Breast epithelium (tissue), 4 donors: ENCODE measurements at places on chromosomes 4 and X. TPM values are rescaled to one million over a fixed set of nuclear protein-coding genes. Genes with fewer than 3 reads are reported as not detected.

The KIT gene
- total RNA-seq, result 23.2 TPM

The PCSK1N gene
- total RNA-seq, result 3.6 TPM

- no peaks in the 10 kb centered on the region for H3K36me3 ChIP-seq
- DNase-seq, result no peak
- H3K27ac ChIP-seq, result no peak overlapping the region
- no peaks in the 10 kb centered on the region for H3K4me1 ChIP-seq
- H3K4me3 ChIP-seq, result no peak overlapping the region
Observed at GRCh38 chrX:71195964-71196649, 26.9 kb upstream of the GJB1 start.

DNA sequence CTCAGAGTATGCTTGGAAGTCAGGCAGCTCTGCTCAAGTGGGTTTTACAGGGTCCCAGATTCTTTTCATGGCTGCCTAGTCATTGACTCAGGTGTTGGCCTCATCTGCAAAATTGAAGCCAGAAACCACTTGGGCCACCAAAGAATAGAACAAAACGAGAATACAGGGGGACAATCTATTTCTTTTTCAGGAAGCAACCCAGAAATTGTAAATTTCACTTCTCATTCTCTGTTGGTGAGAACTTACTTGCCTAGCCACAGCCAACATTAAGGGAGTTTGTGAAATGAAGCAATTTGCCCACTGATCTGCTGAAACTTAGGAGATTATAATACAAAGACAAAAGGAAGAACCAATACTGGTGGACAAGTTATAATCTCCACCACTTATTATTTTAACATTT lies 8.6 kb upstream of the TKTL2 start:
- no peaks in the 10 kb centered on the region for H3K36me3 ChIP-seq
- no peak overlapping the region for H3K27ac ChIP-seq
- H3K27me3 ChIP-seq, result no peaks in the 10 kb centered on the region
- no peak for DNase-seq
- H3K4me1 ChIP-seq, result no peaks in the 10 kb centered on the region

- no peak overlapping the region for H3K4me3 ChIP-seq
- DNase-seq, result no peak
- no peak overlapping the region for H3K27ac ChIP-seq
- H3K27me3 ChIP-seq, result no peaks in the 10 kb centered on the region
- H3K4me1 ChIP-seq, result no peaks in the 10 kb centered on the region
Observed at GRCh38 chr4:122992641-122993040, 70.2 kb upstream of the NUDT6 start.

DNA sequence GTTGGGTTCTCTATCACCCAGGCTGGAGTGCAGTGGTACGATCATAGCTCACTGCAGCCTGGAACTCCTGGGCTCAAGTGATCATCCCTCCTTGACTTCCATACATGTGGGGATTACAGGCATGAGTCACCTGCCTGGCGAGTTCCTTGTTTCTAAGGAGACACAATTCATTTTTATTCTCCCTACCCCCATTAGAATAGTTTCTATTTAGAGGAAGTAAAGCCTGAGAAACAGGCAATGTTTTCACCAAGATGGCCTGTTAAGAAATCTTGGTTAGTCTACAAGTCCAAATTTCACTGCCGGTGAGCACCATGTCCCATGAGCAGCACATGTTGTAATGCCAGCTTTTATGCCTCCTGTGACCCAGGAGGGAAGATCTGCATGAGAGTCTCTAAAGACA lies 5.7 kb downstream of the CYBB start:
- DNase-seq, result no peak
- H3K4me1 ChIP-seq, result no peaks in the 10 kb centered on the region
- no peaks in the 10 kb centered on the region for H3K36me3 ChIP-seq
- no peak overlapping the region for H3K4me3 ChIP-seq
- H3K27ac ChIP-seq, result no peak overlapping the region
- H3K27me3 ChIP-seq, result no peaks in the 10 kb centered on the region

DNA sequence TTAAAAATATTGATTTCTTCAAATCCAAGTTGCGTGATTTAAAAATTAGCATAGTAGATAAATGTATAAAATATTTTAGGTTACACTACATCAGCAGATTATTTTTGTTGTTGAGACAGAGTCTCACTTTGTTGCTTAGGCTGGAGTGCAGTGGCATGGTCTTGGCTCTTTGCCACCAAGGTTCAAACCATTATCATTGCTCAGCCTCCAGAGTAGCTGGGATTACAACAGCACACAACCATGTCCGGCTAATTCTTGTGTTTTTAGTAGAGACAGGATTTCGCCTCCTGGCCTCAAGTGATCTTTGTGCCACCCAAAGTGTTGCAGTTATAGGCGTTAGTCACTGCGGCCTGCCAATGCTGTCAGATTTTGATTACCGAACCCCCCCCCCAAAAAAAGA lies 1390.5 kb upstream of the TENM3 start:
- no peaks in the 10 kb centered on the region for H3K36me3 ChIP-seq
- no peaks in the 10 kb centered on the region for H3K27me3 ChIP-seq
- no peak for DNase-seq
- no peak overlapping the region for H3K27ac ChIP-seq
- no peaks in the 10 kb centered on the region for H3K4me1 ChIP-seq

- H3K27ac ChIP-seq, result peak overlapping the region; percentile 86
- DNase-seq, result no peak
- H3K4me3 ChIP-seq, result no peak overlapping the region
- H3K36me3 ChIP-seq, result no peaks in the 10 kb centered on the region
- H3K4me1 ChIP-seq, result no peaks in the 10 kb centered on the region
Observed at GRCh38 chr4:176782191-176782590, 10.5 kb downstream of the VEGFC start.

DNA sequence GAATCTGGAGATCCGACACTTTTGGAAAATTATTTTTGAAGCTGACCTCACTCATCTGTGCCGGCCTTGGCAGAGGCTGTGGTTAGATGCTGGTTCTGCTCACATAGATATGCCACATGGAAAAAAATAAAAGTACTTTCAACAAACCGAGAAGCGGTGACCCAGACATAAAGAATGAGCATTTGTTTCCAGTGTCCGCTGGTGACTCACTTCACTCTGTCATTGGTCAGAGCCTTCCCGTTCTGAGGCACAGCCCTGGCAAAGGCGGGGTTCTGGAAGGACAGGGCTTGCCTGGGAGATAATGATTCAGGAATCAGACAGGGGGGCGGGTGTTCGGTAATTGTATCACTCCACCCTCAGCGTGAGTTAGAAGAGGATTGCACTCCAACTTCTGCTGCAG lies 172.4 kb upstream of the MXRA5 start:
- DNase-seq, result no peak
- H3K27ac ChIP-seq, result no peak overlapping the region
- H3K36me3 ChIP-seq, result no peaks in the 10 kb centered on the region
- H3K4me1 ChIP-seq, result no peaks in the 10 kb centered on the region
- H3K4me3 ChIP-seq, result no peak overlapping the region
- no peaks in the 10 kb centered on the region for H3K27me3 ChIP-seq

- no peak for DNase-seq
- H3K27ac ChIP-seq, result no peak overlapping the region
- no peak overlapping the region for H3K4me3 ChIP-seq
- no peaks in the 10 kb centered on the region for H3K27me3 ChIP-seq
- H3K4me1 ChIP-seq, result no peaks in the 10 kb centered on the region
- H3K36me3 ChIP-seq, result no peaks in the 10 kb centered on the region
Observed at GRCh38 chr4:15995826-15996225, 32.9 kb upstream of the FGFBP2 start.

GRCh38 chr4:8589336-8589735 lies 3.2 kb upstream of the CPZ start:
- no peaks in the 10 kb centered on the region for H3K27me3 ChIP-seq
- H3K4me3 ChIP-seq, result no peak overlapping the region
- H3K27ac ChIP-seq, result no peak overlapping the region
- H3K4me1 ChIP-seq, result no peaks in the 10 kb centered on the region

- no peak overlapping the region for H3K4me3 ChIP-seq
- H3K27ac ChIP-seq, result no peak overlapping the region
- no peak for DNase-seq
- no peaks in the 10 kb centered on the region for H3K4me1 ChIP-seq
Observed at GRCh38 chrX:37331546-37331945, 17.6 kb upstream of the PRRG1 start.

GRCh38 chr4:60452266-60452665 lies 747.9 kb upstream of the ADGRL3 start:
- no peak overlapping the region for H3K4me3 ChIP-seq
- DNase-seq, result no peak
- H3K27ac ChIP-seq, result no peak overlapping the region
- no peaks in the 10 kb centered on the region for H3K36me3 ChIP-seq

DNA sequence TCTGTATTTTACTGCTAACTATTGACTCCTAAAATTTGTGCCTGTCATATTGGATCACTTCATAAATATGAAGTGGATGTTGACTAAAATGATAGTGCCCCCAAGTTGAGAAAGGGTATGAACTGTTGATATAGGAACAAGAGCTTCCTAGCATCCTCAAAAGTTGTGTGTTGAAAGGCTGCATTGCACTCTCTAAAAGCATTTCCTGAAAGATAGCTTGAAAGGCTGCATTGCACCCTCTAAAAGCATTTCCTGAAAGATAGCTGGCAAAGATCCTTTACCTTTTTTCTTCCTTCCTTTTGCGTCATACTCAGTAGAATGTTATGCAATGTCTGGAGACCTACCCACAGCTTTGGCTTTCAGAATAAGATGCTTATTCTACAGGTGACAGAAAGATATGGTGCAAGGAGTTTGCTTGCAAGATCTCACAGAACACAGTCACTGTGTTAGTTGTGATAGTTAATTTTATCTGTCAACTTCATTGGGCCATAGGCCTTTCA lies 274.6 kb upstream of the GALNTL6 start:
- no peak for DNase-seq
- no peaks in the 10 kb centered on the region for H3K27me3 ChIP-seq
- no peak overlapping the region for H3K27ac ChIP-seq
- no peak overlapping the region for H3K4me3 ChIP-seq

- peak overlapping the region; percentile 72 for H3K4me3 ChIP-seq
- H3K36me3 ChIP-seq, result no peaks in the 10 kb centered on the region
- no peaks in the 10 kb centered on the region for H3K27me3 ChIP-seq
- no peak for DNase-seq
- no peaks in the 10 kb centered on the region for H3K4me1 ChIP-seq
Observed at GRCh38 chr4:165207016-165207430, 338 bp upstream of the KLHL2 start.

- H3K4me1 ChIP-seq, result no peaks in the 10 kb centered on the region
- H3K27me3 ChIP-seq, result no peaks in the 10 kb centered on the region
- no peaks in the 10 kb centered on the region for H3K36me3 ChIP-seq
- no peak overlapping the region for H3K4me3 ChIP-seq
- no peak for DNase-seq
Observed at GRCh38 chr4:117357437-117357836, 272.1 kb upstream of the TRAM1L1 start.

DNA sequence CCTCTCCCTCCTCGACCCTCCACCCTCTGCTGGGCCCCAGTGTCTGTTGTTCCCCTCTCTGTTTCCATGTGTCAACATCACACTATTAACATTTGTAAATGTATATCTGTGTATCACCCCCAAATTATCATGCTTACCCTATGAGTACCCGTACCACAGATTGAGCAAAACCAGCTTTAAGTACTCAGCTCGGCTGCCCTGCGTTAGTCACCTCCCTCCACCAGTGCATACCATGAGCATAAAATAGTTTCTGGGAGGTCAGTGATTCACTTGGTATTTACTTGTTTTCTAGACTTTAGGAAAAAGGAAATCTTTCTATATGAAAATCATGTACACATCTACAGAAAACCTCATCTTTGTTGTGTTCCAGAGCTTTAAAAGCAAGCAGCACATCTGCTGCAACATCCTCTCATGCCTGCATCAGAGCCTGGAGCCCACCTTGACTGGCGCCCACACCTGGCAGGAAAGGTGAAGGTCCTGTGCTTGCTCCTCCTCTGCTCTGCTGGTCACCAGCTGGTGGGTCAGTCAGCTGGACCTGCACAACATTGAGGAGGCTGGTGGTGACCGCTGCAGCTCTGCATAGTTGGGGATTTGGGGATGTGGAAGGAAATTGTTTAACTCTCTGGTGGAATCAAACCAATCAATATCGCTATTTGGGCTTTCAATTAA lies 214.4 kb upstream of the KLF3 start:
- no peaks in the 10 kb centered on the region for H3K4me1 ChIP-seq
- no peak for DNase-seq
- no peak overlapping the region for H3K4me3 ChIP-seq
- no peak overlapping the region for H3K27ac ChIP-seq
- no peaks in the 10 kb centered on the region for H3K36me3 ChIP-seq

DNA sequence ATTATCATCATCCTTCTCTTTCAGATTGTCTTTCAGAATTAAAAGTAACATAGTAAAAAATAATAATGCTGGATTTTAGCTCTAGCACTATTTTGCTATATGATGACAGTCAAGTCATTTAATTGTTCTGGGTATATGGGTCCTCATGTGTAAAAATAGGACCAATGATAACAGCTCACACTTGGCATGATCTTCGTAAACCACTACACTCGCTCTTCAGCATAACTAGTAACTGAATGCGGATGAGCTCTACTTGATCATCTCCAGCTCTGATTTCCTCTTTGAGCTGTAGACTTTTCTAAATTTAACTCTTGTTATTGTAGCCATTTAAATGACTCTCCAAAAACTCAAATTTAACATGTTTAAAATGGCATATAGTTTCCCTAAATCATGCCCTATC lies 831.8 kb upstream of the HS3ST1 start:
- H3K27ac ChIP-seq, result no peak overlapping the region
- no peak overlapping the region for H3K4me3 ChIP-seq
- no peaks in the 10 kb centered on the region for H3K4me1 ChIP-seq
- no peak for DNase-seq
- no peaks in the 10 kb centered on the region for H3K36me3 ChIP-seq
- H3K27me3 ChIP-seq, result no peaks in the 10 kb centered on the region

DNA sequence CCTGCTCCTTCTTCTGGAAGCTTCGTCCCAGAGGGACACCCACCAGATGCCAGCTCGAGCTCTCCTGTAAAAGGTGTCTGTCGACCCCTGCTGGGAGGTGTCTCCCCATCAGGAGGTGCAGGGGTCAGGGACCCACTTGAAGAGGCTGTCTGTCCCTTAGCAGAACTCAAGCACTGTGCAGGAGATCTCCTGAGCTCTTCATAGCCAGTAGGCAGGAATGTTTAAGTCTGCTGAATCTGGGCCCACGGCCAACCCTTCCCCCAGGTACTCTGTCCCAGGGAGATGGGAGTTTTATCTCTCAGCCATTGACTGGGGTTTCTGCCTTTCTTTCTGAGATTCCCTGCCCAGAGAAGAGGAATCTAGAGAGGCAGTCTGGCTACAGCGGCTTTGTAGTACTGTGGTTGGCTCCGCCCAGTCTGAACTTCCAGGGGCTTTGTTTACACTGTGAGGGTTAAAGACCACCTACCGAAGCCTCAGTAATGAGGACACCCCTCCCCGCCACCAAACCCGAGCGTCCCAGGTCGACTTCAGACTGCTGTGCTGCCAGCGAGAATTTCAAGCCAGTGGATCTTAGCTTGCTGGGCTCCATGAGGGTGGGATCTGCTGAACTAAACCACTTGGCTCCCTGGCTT lies 1383.0 kb upstream of the TENM3 start:
- no peak for DNase-seq
- no peak overlapping the region for H3K27ac ChIP-seq
- no peak overlapping the region for H3K4me3 ChIP-seq
- H3K27me3 ChIP-seq, result no peaks in the 10 kb centered on the region

DNA sequence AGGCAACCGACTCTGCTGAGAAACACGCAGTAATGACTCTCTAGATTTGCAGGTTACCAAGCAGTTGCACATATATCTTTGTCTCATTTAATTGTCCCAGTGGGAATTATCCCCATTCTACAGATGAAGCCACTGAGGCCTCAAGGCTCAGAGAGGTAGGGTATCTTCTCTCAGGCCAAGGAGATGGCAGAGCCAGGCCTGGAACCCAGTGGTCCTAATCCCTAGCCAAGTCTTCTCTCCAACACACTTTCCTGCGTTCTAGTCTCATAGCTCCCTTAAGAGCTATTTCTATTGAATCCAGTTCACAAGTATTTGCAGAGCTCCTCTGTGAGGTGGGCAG lies 181.3 kb upstream of the BCOR start:
- DNase-seq, result no peak
- H3K36me3 ChIP-seq, result no peaks in the 10 kb centered on the region
- no peak overlapping the region for H3K4me3 ChIP-seq
- no peaks in the 10 kb centered on the region for H3K4me1 ChIP-seq
